Renal cortex interstitium (tissue), 15 donors: ENCODE measurements at places on chromosomes 2 and 18. TPM values are rescaled to one million over a fixed set of nuclear protein-coding genes. Genes with fewer than 3 reads are reported as not detected.

Gene BIN1
- polyA plus RNA-seq = 116 TPM

Gene AKAIN1
- not detected for polyA plus RNA-seq

Gene FAM228A
- 1.2 TPM for polyA plus RNA-seq

Gene SPATA3
- polyA plus RNA-seq = not detected

Gene CCDC150
- polyA plus RNA-seq = 24.8 TPM

Gene POTEE
- 0.11 TPM for polyA plus RNA-seq

Gene GPR45
- polyA plus RNA-seq = not detected

Gene PNKD
- polyA plus RNA-seq = 103 TPM

Gene PCGF1
- polyA plus RNA-seq = 23.8 TPM

Gene ATP6V1B1
- polyA plus RNA-seq = 70.7 TPM

Gene LOXHD1
- polyA plus RNA-seq = 0.53 TPM

Gene ALPI
- 0.06 TPM for polyA plus RNA-seq

Gene XPO1
- 237 TPM for polyA plus RNA-seq

Gene ZNF385B
- polyA plus RNA-seq = 18.5 TPM

Gene SGPP2
- 27.4 TPM for polyA plus RNA-seq

Gene RAPGEF4
- polyA plus RNA-seq = 9.8 TPM

Gene MYO5B
- 25.7 TPM for polyA plus RNA-seq

Gene ANKZF1
- polyA plus RNA-seq = 51.6 TPM

Gene GALR1
- 0.22 TPM for polyA plus RNA-seq

Gene C2orf66
- polyA plus RNA-seq = 0.22 TPM

Gene SERPINB11
- not detected for polyA plus RNA-seq

Gene ABHD1
- polyA plus RNA-seq = 1.3 TPM

Gene C2orf80
- 0.23 TPM for polyA plus RNA-seq

Gene GALNT5
- 0.45 TPM for polyA plus RNA-seq

Gene C2orf15
- polyA plus RNA-seq = 9.9 TPM

Gene DNER
- polyA plus RNA-seq = 57.8 TPM

Gene RAX
- polyA plus RNA-seq = not detected

Gene ST6GAL2
- polyA plus RNA-seq = 22.5 TPM

Gene ID2
- polyA plus RNA-seq = 284 TPM

Gene IL36G
- not detected for polyA plus RNA-seq

Gene LIMS1
- polyA plus RNA-seq = 50.6 TPM

Gene UGT1A3
- polyA plus RNA-seq = not detected

Gene AMER3
- 0.03 TPM for polyA plus RNA-seq

Gene ITPRID2
- 195 TPM for polyA plus RNA-seq

Gene DYNAP
- not detected for polyA plus RNA-seq

Gene TRABD2A
- polyA plus RNA-seq = 1.2 TPM

Gene GPAT2
- polyA plus RNA-seq = 1.3 TPM

Gene RALB
- 77.4 TPM for polyA plus RNA-seq

Gene PROC
- polyA plus RNA-seq = 6.5 TPM

Gene ANKRD62
- 0.11 TPM for polyA plus RNA-seq

Gene HTR2B
- polyA plus RNA-seq = 13.9 TPM

Gene ADI1
- polyA plus RNA-seq = 69.5 TPM

Gene C1QL2
- not detected for polyA plus RNA-seq

Gene SERPINB12
- not detected for polyA plus RNA-seq
